ENCODE measurements at places on chromosomes 1 and 21.

DNA sequence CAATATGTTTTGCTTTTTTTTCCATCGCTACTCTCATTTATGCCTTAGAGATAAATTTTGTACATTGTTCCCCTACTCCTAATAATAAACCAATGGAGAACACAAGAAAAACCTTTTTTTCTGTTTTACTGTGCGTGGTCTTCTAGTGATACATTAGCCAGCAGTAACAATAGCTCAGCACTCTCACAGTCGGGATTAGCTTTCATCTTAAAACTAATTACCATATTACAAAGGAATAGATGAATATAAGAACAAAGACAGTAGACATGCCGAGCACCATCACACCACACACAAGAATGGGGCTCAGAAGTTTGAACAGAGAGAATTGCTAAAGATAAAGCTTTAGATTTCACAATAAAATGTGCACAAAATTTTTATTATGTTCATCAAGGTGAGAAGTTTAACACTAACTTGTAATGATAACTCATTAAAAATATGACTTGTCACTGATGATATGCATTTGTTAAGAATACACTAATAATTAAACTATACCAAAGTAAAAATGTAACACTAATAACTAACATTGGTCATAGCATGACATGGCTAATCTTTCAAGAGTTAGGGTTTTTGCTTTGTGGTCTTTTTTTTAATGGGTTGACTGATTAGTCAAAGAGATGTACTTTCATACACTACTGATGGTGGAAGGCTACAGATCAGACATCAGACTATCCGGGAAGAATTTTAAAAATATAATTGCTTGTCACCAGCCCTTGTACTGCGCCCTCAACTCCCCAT lies 61.8 kb downstream of the EXTL2 start:
- DNase-seq: no peak

DNA sequence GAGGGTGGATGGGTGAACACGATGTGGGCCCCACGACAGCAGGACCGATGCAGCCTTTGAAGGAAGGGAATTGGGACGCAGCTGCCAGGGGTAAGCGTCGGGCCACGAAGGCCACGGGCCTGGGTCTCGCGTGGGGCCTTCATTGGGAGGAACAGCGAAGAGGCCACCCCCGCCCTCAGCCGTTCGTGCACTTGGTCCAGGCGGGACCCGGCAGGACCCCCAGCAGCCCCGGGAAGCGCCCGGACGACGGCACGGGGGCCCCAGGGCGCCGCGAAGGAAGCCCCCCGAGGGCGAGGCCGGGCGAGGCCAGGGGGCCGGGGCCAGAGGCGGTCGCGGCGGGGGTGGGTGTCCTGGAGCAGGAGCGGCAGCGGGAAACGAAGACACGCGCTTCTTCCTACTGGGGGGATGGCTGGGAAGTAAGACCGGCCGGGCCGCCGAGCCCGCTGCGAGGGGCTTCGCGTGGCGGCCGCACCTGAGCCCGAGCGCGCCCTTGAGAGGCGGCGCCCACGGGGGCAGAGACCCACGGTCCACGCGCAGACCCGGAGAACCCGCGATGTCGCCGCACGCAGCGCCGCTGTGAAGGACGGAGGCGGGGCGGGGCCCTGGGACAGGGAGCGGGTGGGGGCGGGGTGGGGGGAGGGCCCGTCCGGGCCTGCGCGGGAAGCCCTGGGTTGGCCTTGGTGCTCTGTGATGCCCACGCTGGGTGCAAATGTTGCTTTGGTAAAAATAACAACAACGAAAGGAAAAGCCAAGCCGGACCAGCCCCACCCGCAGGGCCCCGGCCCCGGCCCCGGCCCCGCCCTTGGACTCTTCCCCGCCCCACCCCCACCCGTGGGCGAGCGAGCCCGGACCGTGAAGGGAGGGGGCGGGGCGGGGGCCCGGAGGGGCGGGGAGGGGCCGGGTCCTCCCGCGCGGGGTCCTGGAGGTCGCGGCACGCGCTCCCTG lies 56.0 kb upstream of the ADARB1 start:
- DNase-seq: no peak

DNA sequence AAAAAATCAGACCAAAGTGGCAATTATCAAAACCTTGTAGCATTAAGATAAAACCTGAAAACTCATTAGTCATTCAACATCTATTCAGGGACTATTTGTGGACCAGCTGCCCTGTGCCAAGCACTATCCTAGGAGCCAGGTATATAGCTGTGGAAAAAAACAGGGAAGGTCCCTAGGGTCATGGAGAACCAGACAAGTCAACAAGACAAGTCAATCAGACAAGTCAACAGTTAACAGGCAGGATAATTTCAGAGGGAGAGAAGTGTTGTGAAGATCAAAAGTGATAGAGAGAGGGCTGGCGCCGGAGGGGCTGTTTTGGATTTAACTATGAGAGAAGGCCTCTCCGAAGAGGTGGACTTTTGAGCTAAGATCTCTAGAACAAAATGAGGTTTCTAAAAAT lies 3.3 kb upstream of the ATP1A4 start:
- DNase-seq: no peak

- DNase-seq: no peak
Observed at GRCh38 chr1:226798427-226799411, 59.6 kb upstream of the ITPKB start.

DNA sequence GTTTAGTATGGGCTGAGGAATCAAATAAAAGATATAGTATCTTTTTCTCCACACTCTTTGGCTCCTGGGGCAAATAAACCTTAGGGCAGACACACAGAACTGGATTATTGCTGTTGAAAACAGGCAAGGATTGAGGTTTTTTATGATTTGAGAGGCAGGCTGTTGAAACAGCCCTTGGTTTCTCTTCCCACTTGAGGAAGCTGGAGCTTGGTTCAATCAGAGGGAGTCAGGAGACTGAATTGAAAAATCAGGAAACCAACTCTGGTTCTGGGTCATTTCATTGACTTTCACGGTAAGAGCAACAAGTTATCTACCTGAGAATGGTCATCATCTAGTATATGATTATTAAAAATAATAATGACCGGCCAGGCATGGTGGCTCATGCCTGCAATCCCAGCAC lies 108.4 kb downstream of the CNIH3 start:
- no peak for DNase-seq

DNA sequence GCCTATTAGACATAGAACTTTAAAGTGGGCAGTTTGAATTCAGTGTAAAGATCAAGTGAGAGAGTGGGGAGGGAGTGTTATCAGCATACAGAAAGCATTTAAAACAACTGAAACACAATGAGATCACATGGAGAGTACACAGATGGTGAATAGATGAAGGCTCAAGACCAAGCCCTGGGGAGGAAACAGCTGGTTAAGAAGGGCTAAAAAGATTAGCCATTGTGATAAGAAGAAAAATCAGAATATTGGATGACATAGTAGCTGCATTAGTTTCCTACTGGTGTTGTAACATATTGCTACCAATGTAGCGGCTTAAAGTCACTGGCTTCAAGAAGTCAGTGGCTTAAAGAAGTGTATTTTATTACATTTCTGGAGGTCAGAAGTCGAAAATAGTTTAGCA lies 443.4 kb upstream of the RGS18 start:
- DNase-seq: no peak

DNA sequence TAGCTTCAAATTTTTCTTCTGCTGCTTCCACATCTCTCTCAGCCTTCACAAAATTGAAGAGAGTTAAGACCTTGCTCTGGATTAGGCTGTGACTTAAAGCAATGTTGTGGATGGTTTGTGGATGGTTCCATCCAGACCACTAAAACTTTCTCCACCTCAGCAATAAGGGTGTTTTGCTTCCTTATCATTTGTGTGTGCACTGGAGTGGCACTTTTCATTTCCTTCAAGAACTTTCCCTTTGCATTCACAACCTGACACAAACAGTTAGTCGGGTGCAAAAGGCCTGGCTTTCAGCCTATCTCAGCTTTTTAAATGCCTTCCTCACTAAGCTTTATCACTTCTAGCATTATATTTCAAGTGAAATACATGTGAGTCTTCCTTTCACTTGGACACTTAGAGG lies 30.3 kb downstream of the DENND1B start:
- no peak for DNase-seq
